ENCODE measurements at places on chromosomes 3 and 15.

DNA sequence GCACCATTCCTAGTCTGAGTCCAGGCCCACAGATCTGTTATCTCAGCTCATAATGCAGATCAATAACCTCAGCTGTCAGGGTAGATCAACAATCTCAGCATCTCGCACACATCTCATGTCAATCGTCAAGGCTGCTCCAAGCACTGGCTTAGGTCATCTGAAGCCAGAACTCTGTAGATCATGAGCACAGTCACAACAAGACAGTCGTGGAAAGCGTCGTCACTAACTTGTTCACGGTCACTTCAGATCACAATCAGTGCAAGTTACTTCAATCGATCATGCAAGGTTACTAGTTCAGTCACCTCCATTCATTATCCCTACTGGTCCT, 71.8 kb downstream of the RBPMS2 start:
- no peaks in the 10 kb centered on the region for H3K36me3 ChIP-seq
- H3K4me3 ChIP-seq = peak overlapping the region; percentile 65
- no peaks in the 10 kb centered on the region for H3K27me3 ChIP-seq
- DNase-seq = no peak

- peak overlapping the region; percentile 59 for H3K27ac ChIP-seq
- H3K4me1 ChIP-seq = no peaks in the 10 kb centered on the region
- no peaks in the 10 kb centered on the region for H3K27me3 ChIP-seq
- H3K4me3 ChIP-seq = no peak overlapping the region
- no peaks in the 10 kb centered on the region for H3K36me3 ChIP-seq
Measured at GRCh38 chr3:188365988-188366698, 212.2 kb downstream of the LPP start.

- H3K4me3 ChIP-seq = no peak overlapping the region
- no peak for DNase-seq
- H3K36me3 ChIP-seq = no peaks in the 10 kb centered on the region
- H3K27me3 ChIP-seq = no peaks in the 10 kb centered on the region
Measured at GRCh38 chr3:90253131-90253530, 1145.7 kb downstream of the EPHA3 start.

- H3K4me3 ChIP-seq = no peak within 1 kb of the TSS
- H3K27me3 ChIP-seq = no peaks in the 10 kb centered on the region
- no peaks in the 10 kb centered on the region for H3K4me1 ChIP-seq
Measured at GRCh38 chr3:126517291-126517951, at the start of gene UROC1. Gene UROC1, minus strand, starts transcription at chr3:126517773. Its CDS starts 54 bp downstream, at chr3:126517719.

- no peak overlapping the region for H3K4me3 ChIP-seq
- H3K27me3 ChIP-seq = no peaks in the 10 kb centered on the region
- DNase-seq = no peak
- H3K36me3 ChIP-seq = no peaks in the 10 kb centered on the region
- H3K4me1 ChIP-seq = no peaks in the 10 kb centered on the region
Measured at GRCh38 chr3:114308830-114309229, 15.0 kb downstream of the TIGIT start.

DNA sequence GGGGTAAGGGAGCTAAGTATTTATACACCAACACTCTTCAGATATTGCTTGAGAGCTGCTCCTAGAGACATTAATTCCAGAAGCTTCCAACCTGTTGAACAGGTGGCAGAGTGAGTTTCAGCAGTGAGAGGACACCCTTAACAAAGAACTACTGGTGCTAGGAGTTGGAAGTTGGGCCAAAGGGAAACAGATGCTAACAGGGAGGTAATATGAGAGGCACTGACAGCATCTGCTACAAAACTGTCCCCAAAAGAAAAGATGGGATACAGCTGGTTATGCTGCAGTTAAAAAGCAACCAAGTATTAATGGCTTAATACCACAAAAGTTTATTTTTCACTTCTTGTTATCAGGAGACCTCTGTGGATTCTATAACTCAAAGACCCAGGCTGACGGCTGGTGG, 104.5 kb upstream of the SATB1 start:
- no peak overlapping the region for H3K27ac ChIP-seq
- no peak for DNase-seq
- no peak overlapping the region for H3K4me3 ChIP-seq
- H3K36me3 ChIP-seq = no peaks in the 10 kb centered on the region

DNA sequence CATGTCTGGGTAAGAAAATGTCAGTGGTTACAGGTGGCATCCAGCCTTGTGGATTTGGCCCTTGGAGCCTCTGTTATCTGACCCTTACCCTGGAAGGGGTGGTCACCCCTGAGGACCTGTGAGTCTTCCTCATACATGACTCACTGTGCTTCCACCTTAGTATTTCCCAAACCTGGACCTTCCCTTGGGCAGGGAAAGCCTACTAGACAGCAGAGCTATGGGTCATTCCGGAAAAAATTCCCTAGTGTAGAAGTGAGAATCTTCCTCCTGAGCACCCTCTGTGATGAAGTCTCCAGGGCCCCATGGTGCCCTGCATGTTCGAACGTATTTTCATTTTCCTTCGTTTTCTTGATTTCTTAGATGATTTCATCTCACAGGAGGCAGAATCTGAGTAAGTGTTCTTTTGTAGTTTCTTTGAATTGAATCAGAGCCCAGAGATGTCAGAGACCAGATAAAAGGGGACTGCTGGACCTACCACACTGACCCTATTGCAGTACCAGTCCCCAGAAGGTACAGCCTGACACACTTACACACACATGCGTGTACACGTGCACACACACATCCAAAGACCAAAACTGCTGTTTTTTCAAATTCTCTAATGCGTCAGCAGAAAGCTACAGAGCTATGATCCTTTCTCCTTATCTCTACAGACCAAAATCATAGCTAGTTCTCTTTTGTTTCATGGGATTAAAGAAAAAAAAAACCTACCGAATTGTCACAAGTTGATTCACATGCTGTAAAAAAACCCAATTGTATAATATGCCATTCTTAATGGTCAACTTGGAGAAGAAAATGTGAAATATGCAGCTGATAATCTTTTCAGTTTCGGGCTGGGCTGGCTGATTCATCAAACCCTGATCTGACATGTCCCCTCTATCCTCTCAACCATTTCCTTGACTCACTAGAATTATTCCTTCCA, 50.5 kb upstream of the ARHGEF3 start:
- H3K4me3 ChIP-seq = no peak overlapping the region
- H3K4me1 ChIP-seq = no peaks in the 10 kb centered on the region
- no peak overlapping the region for H3K27ac ChIP-seq
- H3K36me3 ChIP-seq = no peaks in the 10 kb centered on the region

DNA sequence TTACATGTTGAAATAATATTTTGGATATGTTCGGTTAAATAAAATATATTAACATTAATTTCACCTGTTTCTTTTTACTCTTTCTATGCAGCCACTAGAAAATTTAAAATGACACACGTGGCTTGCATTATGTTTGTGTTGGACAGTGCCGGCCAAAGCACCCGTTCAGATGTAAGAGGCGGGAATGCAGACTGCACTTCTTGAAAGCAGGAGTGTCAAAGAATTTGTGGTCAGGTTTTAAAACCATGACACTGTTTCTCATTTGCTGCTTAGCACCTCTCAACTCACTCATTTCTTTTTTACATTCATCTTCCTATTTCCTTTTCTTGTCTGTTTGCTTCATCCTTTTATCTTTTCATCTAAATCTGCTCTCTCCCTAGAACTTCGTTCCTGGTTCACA, 35.3 kb upstream of the MINAR1 start:
- no peak overlapping the region for H3K27ac ChIP-seq
- H3K4me3 ChIP-seq = no peak overlapping the region
- H3K4me1 ChIP-seq = no peaks in the 10 kb centered on the region
- no peak for DNase-seq
- H3K27me3 ChIP-seq = no peaks in the 10 kb centered on the region

GRCh38 chr3:89300981-89301380, 193.6 kb downstream of the EPHA3 start:
- no peaks in the 10 kb centered on the region for H3K27me3 ChIP-seq
- no peak for DNase-seq
- no peaks in the 10 kb centered on the region for H3K4me1 ChIP-seq
- H3K36me3 ChIP-seq = no peaks in the 10 kb centered on the region
- H3K27ac ChIP-seq = no peak overlapping the region

- no peak overlapping the region for H3K27ac ChIP-seq
- no peaks in the 10 kb centered on the region for H3K4me1 ChIP-seq
- H3K36me3 ChIP-seq = no peaks in the 10 kb centered on the region
- no peak for DNase-seq
- H3K27me3 ChIP-seq = no peaks in the 10 kb centered on the region
Measured at GRCh38 chr3:150384296-150385212, 23.5 kb upstream of the TSC22D2 start.

GRCh38 chr15:85356276-85356675, 24.1 kb upstream of the AKAP13 start:
- no peaks in the 10 kb centered on the region for H3K36me3 ChIP-seq
- DNase-seq = no peak
- no peaks in the 10 kb centered on the region for H3K4me1 ChIP-seq
- H3K27me3 ChIP-seq = no peaks in the 10 kb centered on the region
- H3K27ac ChIP-seq = no peak overlapping the region
- H3K4me3 ChIP-seq = no peak overlapping the region

- H3K27ac ChIP-seq = peak within 1 kb of the TSS; percentile 53
- DNase-seq = peak; percentile 72
- peaks cover 42% of the 10 kb centered on the region for H3K4me1 ChIP-seq
- H3K27me3 ChIP-seq = peaks cover 21% of the 10 kb centered on the region
- no peaks in the 10 kb centered on the region for H3K36me3 ChIP-seq
Measured at GRCh38 chr15:40928821-40929659, at the start of gene DLL4. Gene DLL4, plus strand, starts transcription at chr15:40929340. Its CDS starts 329 bp downstream, at chr15:40929669.

GRCh38 chr15:88563638-88564037, 17.2 kb upstream of the DET1 start:
- H3K4me1 ChIP-seq = no peaks in the 10 kb centered on the region
- no peak overlapping the region for H3K4me3 ChIP-seq
- DNase-seq = no peak
- no peak overlapping the region for H3K27ac ChIP-seq
- H3K27me3 ChIP-seq = no peaks in the 10 kb centered on the region
- no peaks in the 10 kb centered on the region for H3K36me3 ChIP-seq

DNA sequence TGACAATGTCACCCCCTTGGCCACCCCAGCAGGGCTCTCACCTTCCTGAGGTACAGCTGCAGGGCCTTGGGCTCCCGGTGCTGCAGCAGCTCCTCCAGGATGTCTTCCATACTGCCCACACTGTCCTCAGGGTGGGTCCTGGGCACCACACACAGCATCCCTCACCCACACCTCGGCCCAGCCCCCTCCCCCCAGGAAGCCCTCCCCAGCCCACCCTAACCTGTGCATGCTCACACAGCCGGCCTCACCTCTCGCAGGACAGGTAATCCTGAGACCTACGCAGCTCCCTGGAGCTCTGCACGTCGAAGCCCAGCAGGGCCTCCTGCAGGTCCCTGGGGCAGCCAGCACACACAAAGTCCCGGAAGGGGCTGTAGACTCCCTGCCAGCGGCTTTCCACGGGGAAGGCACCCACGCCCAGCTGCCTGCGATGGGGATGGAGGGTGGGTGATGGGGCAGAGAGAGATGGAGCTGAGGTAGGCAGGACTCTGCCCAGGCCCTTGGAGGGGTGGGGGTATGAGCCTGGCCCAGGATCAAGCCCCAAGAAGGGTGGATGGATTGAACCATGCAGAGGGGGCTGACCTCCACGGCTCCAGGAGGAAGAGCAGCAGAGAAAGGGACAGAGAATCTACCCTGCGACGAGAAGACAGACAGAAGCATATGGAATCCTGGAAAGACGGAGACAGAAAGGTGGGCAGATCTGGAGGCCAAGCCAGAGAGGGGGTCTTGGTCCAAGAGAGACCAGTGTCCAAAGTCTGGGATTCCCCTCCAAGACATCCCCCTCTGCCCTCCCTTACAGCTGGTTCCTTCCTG, 16.7 kb downstream of the ALS2CL start:
- H3K27ac ChIP-seq = peak overlapping the region; percentile 39
- no peaks in the 10 kb centered on the region for H3K4me1 ChIP-seq
- H3K4me3 ChIP-seq = no peak overlapping the region
- DNase-seq = no peak
- H3K27me3 ChIP-seq = no peaks in the 10 kb centered on the region
- H3K36me3 ChIP-seq = no peaks in the 10 kb centered on the region

- H3K4me1 ChIP-seq = no peaks in the 10 kb centered on the region
- no peaks in the 10 kb centered on the region for H3K27me3 ChIP-seq
- no peak overlapping the region for H3K4me3 ChIP-seq
- H3K36me3 ChIP-seq = no peaks in the 10 kb centered on the region
- DNase-seq = no peak
Measured at GRCh38 chr15:60720493-60721256, 241.7 kb upstream of the ICE2 start.

DNA sequence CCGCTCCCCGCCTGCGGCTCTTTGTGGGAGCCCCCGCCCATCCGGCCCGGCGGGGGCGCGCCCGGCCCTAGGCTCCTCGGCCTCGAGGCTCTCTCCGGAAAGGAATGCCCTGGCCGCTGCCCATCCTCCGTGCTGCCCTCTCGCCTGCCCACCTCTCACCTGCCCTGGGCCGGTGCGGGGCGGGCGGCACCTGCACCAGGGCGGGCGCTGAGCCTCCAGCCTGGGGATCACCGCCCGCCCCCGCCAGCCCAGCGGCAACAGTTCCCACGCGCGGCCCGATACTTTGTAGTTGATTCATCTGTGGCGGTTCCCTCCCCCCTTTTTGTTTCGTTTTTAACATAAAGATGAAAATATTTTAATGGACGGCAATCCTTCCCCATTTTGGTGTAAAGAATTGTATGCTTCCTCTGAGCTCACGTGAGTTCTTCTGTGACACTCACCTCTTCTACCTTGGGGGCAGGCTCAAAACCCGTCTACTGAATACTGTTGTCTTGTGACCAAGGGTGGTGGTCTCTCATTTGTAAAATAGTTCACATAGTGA, 1.9 kb downstream of the KLF13 start:
- H3K27me3 ChIP-seq = no peaks in the 10 kb centered on the region
- H3K4me3 ChIP-seq = peak overlapping the region; percentile 58
- H3K27ac ChIP-seq = peak overlapping the region; percentile 99
- no peak for DNase-seq
- no peaks in the 10 kb centered on the region for H3K4me1 ChIP-seq

GRCh38 chr15:38088971-38089370, 154.5 kb downstream of the TMCO5A start:
- H3K4me1 ChIP-seq = no peaks in the 10 kb centered on the region
- no peak overlapping the region for H3K4me3 ChIP-seq
- H3K36me3 ChIP-seq = no peaks in the 10 kb centered on the region
- H3K27ac ChIP-seq = no peak overlapping the region
- no peak for DNase-seq

DNA sequence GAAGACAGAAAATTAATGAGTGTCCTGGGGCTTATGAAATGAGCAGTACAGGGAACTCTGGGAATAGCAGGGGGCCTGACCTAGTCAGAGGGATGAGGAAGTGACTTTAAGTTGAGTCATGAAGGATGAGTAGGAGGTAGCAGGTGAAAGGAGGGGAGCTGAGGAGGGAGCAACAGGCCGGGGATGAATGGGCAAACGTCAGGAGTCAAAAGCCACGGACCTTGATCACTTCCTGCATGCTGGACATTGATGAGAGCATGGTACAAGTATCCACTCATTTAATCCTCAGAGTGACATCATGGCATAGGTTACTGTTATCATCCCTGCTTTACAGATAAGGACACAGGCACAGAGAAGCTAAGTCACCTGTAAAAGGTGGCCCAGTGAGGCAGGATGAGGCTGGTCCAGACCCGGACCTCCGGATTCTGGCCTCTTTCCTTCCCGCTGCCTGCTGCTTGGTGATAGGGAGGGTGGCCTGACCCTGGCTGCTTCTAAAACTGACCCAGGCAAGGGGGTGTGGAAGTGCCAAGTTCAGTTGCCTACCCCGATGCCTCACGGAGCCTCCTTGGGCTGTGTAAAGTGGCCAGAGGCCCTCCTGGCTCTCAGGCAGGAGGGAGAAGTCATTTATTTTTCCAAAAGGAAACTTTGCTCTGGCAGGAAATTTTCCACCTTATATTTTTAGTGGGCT, 7.6 kb downstream of the CORO2B start:
- H3K4me1 ChIP-seq = peaks cover 9% of the 10 kb centered on the region
- H3K27ac ChIP-seq = peak overlapping the region; percentile 33
- DNase-seq = peak; percentile 55
- no peaks in the 10 kb centered on the region for H3K36me3 ChIP-seq
- no peak overlapping the region for H3K4me3 ChIP-seq

Measured in uterus (tissue), 4 donors.